ENCODE measurements at places on chromosomes 6 and 20.

- no peak overlapping the region for H3K27ac ChIP-seq
- peaks cover 7% of the 10 kb centered on the region for H3K27me3 ChIP-seq
- no peaks in the 10 kb centered on the region for H3K36me3 ChIP-seq
- H3K4me3 ChIP-seq, result no peak overlapping the region
- DNase-seq, result no peak
- no peaks in the 10 kb centered on the region for H3K4me1 ChIP-seq
Observed at GRCh38 chr20:61429458-61430227, 177.6 kb downstream of the CDH4 start.

DNA sequence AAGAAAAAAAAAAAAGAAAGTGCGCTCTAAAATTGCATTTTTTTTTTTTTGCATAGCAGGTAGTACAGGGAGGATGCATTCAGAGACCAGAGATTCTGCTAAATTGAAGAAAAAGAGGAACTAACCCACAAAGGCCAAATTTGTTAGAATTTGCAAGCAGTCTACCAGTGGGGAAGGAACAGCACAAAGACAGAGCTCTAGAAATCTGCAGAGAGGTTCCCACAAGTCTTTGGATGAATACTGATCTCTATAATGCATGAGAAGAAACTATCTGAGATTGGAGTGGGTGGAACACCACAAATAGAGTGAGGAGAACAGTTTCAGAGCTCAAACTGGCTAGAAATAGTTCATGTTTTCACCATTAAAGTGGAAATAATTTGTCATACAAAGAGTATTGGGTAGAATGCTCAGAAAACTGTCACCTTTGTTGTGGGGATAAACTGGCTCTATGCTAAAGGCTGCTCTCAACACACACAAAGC, 79.6 kb upstream of the AHI1 start:
- no peaks in the 10 kb centered on the region for H3K27me3 ChIP-seq
- no peaks in the 10 kb centered on the region for H3K4me1 ChIP-seq
- no peak overlapping the region for H3K4me3 ChIP-seq

DNA sequence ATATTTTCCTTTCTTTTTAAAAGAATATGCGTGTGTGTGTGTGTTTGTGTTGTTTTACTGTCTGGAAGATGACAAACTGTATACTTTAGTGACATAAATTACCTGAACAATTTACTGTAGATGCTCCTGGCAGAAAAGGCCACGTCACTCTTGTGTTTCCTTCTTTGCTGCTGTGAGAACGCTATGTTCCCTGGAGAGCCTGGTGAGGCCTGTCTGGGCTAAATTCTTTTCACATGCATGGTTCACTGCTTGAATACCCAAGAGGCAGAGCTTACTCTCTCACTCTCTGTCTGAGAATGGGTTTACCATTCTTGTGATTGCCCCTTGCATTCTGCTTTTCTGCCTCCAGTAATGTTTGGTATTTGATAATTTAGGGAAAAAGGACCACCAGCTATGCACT, 64.3 kb downstream of the EDN1 start:
- H3K27ac ChIP-seq, result no peak overlapping the region
- H3K4me3 ChIP-seq, result no peak overlapping the region
- no peaks in the 10 kb centered on the region for H3K27me3 ChIP-seq

DNA sequence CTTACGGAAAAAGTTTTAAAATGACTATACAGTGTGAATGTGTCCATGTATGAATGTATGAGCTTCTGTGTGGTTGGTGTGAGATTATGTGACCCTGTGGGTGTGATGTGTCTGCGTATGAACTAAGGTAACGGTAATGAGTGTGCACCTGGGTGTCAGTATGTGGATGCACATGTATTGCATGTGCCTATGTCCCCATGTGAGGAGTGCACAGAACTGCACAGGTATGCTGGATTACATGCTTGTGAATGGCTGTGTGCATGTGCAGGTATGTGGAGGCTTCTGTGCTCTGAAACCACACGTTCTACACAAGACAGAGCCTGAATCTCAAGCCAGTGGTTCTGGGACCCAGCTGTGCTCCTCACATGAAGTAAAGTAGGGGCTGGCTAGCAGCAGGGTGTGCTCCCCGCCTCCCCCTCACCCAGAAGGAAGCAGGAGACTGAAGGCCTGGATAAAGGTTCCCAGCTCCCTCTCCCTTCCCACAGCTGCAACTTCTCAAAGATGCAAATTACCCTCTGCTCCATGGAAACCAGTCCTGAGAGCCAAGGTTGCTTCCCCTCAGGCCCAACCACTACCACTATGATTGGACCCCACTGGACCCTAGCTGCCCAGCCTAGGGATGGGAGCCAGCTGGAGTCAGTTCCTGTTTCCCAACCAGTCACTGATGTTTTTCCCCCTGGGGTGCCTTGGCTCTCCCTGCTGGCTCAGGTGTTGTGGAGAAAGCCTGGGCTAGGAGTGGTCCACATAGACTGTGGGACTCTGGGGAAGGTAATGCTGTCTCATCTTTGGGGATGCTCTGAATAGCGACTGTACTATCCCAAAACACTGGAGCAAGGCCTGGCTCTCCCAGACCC, 24.8 kb upstream of the SPDEF start:
- no peaks in the 10 kb centered on the region for H3K27me3 ChIP-seq
- H3K27ac ChIP-seq, result no peak overlapping the region
- no peak for DNase-seq
- H3K36me3 ChIP-seq, result no peaks in the 10 kb centered on the region

GRCh38 chr6:43231053-43231452, 1.8 kb upstream of the DNPH1 start:
- H3K36me3 ChIP-seq, result peaks cover under 1% of the 10 kb centered on the region
- no peak overlapping the region for H3K27ac ChIP-seq
- peaks cover 13% of the 10 kb centered on the region for H3K27me3 ChIP-seq
- no peak overlapping the region for H3K4me3 ChIP-seq
- peaks cover 24% of the 10 kb centered on the region for H3K4me1 ChIP-seq

DNA sequence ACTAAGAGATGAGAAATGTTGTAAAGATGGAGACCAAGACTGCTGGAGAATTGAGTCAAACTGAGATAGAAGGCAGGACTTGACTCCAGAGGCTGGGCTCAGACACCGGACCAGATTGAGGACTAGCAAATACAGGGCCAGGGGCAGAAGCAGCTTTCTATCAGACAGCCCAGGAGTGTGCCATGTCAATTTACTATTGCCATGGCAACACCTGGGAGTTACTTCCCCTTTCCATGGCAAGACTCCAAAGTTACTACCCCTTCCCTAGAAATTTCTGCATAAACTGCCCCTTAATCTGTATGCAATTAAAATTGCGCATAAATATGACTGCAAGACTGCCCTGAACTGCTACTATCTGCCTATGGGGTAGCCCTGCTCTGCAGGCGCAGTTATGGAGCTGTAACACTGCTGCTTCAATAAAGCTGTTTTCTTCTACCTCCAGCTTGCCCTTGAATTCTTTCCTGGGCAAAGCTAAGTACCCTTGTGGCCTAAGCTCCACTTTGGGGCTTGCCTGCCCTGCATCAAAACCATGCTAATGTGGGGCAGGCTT, 90.1 kb upstream of the EDN1 start:
- H3K36me3 ChIP-seq, result no peaks in the 10 kb centered on the region
- no peaks in the 10 kb centered on the region for H3K4me1 ChIP-seq
- no peak overlapping the region for H3K27ac ChIP-seq

- H3K36me3 ChIP-seq, result no peaks in the 10 kb centered on the region
- H3K4me1 ChIP-seq, result peaks cover 17% of the 10 kb centered on the region
- H3K27ac ChIP-seq, result peak overlapping the region; percentile 87
Observed at GRCh38 chr6:26123675-26123946, 36.4 kb downstream of the HFE start.

DNA sequence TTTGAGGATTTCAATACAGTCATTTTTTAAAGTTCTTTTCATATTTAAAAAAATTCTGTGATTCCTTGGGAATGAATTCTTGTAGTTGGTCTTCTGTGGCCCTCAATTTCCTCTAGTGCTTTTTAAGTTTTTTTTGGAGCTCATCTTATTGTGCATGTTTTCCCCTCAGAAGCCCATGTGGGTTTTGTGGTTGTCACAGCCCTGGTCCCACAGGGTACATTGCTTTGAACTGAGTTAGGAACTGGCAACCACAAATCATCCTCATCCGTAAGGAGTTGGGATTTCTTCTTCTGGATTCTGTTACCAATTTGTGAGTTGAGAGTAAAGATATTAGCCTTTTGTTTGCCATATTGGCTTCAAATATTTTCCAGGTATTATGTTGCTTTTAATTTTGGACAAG, 89.9 kb downstream of the AKAP7 start:
- H3K4me1 ChIP-seq, result peaks cover 9% of the 10 kb centered on the region
- H3K4me3 ChIP-seq, result no peak overlapping the region
- H3K27me3 ChIP-seq, result no peaks in the 10 kb centered on the region
- no peak for DNase-seq
- peaks cover 7% of the 10 kb centered on the region for H3K36me3 ChIP-seq
- H3K27ac ChIP-seq, result no peak overlapping the region

DNA sequence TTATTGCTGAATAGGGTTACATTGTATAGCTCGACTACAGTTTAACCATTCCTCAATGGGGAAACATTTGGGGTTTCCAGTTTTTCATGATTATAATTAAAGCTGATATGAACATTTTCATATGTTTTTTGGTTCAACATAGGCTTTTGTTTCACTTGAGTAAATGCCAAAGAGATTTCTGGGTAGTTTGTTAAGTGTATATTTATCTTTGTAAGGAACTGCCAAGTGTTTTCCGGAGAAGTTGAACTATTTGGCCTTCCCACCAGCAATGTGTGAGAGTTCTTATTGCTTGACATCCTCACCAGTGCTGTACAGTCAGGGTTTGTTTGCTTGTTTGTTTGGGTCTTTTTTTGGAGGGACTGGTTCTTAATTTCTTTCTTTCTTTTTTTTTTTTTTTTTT, 83.7 kb upstream of the RALY start:
- H3K27ac ChIP-seq, result no peak overlapping the region
- no peak for DNase-seq
- no peak overlapping the region for H3K4me3 ChIP-seq

DNA sequence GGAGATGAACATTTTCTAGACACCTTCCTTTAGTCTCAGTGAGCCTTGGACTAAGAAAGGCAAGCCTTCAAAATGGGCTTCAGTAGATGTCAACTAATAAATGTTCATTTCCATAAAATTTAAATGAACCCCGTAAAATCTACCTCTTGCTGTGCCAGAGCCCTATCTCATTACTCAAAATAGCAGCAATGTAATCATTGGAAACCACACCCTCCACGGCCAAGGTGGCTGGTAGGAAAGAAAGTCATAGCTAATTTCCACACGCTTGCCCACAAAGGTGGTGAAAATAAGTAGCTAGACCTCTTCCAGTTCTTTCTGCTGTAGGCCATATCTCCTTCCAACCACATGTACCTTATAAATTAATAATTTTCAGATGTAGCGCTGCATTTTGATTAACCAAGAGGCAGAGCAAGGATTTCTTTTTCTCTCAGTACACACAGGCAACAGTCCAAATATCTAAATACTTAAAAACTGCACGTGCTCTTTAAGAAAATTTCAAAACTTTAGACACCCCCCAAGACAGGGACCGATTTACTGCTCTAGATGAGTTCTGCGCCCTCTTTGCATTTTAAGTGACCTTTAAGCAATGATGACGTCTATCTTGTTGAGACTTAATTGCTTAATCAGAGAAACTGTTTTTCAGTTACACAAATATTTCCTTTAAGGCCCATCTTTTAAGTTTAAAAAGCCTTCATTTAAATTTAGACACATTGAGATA, 290.8 kb downstream of the ZNF217 start:
- DNase-seq, result no peak
- no peaks in the 10 kb centered on the region for H3K4me1 ChIP-seq
- no peaks in the 10 kb centered on the region for H3K36me3 ChIP-seq
- H3K4me3 ChIP-seq, result no peak overlapping the region

DNA sequence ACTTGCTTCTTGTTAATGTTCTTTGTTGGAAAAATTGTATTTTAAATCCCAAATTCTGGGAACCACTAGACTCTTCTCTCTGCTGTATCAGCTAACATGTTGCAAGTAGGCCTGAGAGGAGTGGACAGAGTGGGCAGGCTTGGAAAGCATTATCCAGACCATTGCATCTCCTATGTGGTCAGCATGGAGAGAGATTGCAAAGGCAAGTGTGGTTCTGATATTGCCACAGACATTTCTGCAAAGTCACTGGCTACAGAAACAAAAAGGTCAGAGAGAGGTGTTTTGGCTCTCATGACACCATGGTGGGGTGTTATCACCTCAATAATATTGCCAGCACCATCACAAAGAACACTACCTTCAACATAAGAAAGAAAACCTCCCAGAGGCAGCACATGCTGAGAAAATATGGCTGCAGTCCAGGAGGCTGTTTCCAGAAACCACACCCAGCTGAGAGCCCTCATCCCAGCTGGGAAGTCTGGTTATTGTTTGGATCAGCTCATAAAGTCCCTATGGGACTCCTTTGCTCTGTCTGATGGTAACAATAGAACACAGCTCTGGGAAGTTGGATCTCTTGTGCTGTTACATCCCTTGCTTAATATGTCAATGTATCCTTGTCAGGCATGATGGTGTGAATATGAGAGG, 78.2 kb upstream of the TBX18 start:
- H3K36me3 ChIP-seq, result no peaks in the 10 kb centered on the region
- H3K4me1 ChIP-seq, result no peaks in the 10 kb centered on the region
- H3K27ac ChIP-seq, result no peak overlapping the region
- H3K27me3 ChIP-seq, result no peaks in the 10 kb centered on the region
- DNase-seq, result no peak

DNA sequence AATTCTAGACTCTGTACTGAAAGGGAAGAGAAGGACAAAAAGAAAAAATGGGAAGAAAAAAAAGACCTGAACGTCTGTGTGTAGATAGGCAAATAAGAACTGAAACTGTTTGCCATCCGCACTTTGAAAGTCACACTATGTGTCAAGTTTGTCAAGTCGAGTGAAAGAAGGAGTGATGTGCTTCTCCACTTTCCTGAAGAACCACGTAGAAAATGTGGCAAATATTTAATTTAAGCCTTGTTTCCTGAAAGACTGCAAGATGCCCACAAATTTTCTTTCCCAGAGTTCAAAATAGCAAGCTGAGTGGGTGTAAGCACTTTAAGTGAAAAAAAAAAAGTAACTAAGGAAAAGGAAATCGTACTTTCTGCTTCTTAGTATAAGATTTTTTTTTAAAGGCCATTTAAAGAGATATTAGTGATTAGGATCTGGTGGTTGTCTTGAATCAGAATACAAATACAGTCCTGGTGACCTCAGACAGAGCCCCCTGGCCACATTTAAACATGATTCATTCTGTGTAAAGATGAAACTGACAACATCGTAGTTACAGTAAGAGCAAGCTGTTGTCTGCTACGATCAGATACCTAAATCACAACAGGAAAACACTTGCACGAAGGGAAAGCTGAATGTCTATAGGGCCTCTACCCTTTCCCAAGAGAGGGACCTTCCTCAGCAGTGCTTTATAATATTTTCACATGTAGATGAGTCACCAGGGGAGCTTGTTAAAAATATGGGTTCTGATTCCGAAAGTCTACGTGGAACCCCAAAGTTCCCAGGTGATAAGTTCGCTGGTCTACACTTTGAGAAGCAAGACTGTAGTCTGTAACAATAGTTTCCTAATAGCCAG, 102.3 kb downstream of the HIVEP2 start:
- H3K27me3 ChIP-seq, result no peaks in the 10 kb centered on the region
- peaks cover 65% of the 10 kb centered on the region for H3K4me1 ChIP-seq
- H3K4me3 ChIP-seq, result peak overlapping the region; percentile 45
- no peak for DNase-seq

- H3K4me3 ChIP-seq, result no peak overlapping the region
- no peaks in the 10 kb centered on the region for H3K27me3 ChIP-seq
- DNase-seq, result no peak
- H3K4me1 ChIP-seq, result no peaks in the 10 kb centered on the region
- no peak overlapping the region for H3K27ac ChIP-seq
Observed at GRCh38 chr6:18053078-18053477, 65.6 kb upstream of the KIF13A start.

GRCh38 chr20:35743693-35744491, 1.8 kb upstream of the RBM39 start:
- no peaks in the 10 kb centered on the region for H3K27me3 ChIP-seq
- peak overlapping the region; percentile 63 for H3K4me3 ChIP-seq
- DNase-seq, result no peak

Data from T-cell (primary cell).